ENCODE measurements at places on chromosomes 6 and 20. TPM values are rescaled to one million over a fixed set of nuclear protein-coding genes. Genes with fewer than 3 reads are reported as not detected.

The SEC63 gene
- polyA plus RNA-seq, result 25.0 TPM

The HTR1E gene
- not detected for polyA plus RNA-seq

DNA sequence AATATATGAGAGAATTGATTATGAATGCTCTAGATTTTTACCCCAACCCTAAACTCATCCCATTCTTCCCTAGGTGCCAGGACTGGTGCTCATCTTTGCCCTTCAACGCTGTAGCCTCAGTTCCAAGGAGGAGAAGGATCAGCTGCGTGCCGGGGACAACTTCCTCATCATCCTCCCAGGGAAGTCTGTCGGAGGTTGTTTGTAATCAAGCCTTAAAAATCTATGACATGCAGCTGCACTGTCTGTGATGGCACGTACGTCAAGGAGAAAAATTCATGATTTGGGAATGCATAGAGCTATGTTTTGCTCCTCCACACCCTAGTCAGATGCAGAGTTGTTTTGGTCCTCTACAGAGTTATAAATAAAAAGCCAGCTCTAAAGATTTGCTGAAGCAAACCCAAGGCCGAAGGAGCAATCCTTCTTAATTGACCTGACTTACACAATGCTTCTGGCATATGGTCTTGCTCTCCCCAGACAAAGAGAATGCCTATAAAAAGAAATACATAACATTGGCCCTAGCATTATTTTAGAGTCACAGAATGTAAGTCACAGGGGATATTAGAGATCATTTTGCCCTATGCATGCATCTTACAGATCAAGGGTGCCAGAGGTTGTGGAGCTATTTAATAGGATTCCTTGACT lies 244.2 kb downstream of the HIVEP2 start:
- DNase-seq, result no peak

DNA sequence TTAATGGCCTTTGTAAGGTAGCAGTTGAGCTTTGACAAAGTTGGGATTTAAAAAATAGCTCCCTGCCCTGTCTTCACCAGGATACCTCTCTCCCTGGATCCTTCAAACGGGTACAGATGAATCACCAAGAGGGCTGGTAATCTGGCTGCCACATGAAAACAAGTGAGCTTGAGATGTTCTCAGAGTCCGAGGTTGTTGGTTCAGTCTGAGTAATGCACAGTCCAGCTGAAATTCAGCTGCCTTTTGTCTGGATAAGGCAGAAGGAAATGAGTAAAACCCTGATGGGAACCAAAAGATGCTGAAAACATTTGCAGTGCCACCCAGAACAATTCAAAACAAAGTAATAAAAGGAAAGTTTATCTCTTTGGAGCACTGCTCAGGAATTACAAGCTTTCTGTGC lies 86.8 kb downstream of the GJA1 start:
- DNase-seq, result no peak

DNA sequence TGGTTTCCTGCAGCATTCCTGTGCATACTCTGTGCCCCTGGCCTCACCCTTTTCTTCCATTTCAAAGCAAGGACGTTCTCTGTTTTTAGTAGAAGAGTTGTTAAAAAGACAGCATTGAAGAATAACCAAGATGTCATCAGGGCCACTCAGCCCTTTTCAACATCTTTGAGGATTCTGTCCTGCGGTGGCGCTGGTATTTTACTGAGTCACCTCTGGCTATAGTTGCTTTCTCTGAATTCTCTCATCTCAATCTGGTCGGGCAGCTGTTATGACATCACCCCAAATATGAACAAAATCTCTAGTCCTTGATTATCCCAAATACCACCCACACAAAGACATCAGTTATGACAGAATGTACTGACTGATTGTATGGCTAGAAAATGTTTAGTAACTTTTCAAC lies 204.2 kb downstream of the GRIK2 start:
- DNase-seq, result no peak

GRCh38 chr20:7262803-7263202 lies 495.3 kb downstream of the BMP2 start:
- DNase-seq, result no peak

The ZBTB12 gene
- 2.2 TPM for polyA plus RNA-seq

DNA sequence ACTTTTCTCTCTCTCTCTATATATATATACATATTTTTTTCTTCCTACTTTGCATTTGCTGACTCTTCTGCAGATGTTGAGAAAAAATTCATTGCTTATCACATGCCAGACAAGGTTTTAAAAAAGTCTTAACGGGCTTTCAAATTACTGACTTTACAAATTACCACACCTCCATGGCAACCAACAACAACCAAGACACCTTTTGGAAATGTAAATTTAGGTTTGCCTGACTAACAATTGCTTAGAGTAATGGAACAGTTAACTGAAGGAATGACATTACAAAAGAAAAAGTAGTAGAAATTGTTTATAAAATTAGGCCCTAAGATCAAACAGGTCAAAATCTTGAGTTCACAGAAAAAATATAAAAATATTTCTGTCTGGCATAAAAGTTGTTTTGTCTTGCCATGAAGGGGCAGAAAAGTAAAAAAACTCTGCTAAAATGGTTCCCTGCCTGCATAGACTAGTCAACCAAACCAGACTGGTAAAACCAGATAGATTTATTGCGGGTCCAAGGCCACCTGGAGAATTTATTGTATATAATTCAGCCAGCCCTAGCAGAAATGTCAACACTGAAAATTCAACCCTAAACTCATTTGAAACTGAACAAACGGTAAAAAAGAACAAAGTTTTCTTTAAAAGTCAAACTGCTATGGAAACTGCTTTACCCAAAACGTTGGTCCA lies 92.8 kb upstream of the FRMD1 start:
- no peak for DNase-seq

The ERVFRD-1 gene
- 0.08 TPM for polyA plus RNA-seq

Measured in heart left ventricle (tissue), 16 donors.